ENCODE measurements at places on chromosomes 11 and 22.

DNA sequence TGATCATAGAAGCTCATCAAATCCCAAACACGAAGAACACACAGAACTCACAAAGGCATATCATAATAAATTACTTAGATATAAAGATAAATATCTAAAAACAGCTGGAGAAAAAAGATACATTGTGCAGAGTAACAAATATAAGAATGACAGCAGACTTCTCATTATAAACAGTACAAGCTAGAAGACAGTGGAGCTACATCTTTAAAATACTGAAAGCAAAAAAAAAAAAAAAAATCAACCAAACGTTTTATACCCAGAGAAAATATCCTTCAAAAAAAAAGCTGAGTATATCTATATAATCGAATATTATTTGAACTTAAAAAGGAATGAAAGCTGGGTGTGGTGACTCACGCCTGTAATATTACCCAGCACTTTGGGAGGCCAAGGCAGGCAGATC lies 90.0 kb downstream of the SBF2 start:
- DNase-seq, result no peak

GRCh38 chr11:123362186-123362585 lies 67.9 kb upstream of the GRAMD1B start:
- DNase-seq, result no peak

GRCh38 chr11:86395061-86395551 lies 20.4 kb downstream of the CCDC81 start:
- no peak for DNase-seq

GRCh38 chr11:104772806-104773241 lies 125.4 kb downstream of the CASP12 start:
- DNase-seq, result no peak

- DNase-seq, result no peak
Measured at GRCh38 chr11:33391893-33392251, 134.7 kb downstream of the HIPK3 start.

DNA sequence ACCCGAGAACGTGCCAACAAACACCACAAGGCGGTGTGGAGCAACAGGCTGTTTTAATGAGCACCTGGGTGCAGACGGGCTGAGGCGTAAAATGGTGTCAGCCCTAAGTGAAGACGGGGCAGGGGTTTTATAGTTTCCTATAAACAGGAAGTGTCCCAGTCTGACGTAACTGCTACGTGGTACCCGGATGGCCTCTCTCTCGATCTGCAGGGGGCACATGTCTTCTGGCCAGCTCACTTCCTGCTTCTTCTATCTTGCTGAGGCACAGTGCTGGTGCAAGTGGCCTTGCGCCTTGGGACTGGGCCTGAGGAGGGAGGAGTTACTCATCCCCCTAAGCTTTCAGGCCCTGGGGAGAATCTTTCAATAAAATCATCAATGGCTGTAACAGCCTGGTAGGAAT lies 20.9 kb downstream of the OOSP3 start:
- no peak for DNase-seq

GRCh38 chr11:12990162-12990480 lies 19.0 kb upstream of the RASSF10 start:
- DNase-seq, result no peak

DNA sequence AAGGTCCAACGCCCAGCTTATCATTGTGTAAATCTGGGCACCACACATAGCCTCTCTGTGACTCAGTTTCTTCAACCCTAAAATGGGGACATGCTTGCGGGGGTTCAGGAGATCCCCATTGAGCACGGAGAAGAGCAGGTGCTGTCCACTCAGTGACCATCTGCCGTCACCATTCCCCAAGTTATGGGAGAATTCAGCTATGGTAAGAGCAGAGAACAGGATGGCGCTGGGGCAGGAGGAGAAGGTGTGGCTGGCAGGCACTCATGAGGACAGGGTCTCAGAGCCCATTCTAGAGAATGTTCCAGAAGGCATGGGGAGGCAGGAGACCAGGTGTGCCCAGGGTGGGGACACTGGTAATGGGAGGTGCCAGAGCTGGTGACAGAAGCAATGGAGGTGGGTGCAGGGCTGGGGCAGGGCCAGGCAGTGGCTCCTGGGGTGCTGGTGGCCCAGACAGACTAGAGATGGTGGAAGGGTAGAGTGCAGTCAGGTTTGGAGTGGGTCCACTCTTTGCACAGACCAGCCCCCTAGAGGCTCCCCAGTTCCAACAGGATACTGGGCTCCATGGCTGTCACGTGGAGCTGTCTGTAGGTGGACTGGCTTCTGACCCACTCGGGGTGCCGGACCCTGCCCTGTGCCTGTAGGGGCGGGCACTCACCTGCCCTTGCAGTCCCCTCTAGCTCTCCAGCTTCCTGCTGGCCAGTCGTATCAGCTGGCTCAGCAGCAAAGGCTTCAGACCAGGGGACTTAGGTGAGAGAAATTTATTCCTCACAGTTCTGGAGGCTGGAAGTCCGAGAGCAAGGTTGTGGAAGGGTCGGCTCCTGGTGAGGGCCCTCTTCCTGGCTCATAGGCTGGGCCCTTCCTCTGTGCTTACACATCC lies 84.7 kb downstream of the CDKN1C start:
- no peak for DNase-seq

- no peak for DNase-seq
Measured at GRCh38 chr22:19515654-19516377, 8.4 kb downstream of the CLDN5 start.

GRCh38 chr22:20238536-20238900 lies 29.6 kb downstream of the RTN4R start:
- peak; percentile 36 for DNase-seq

DNA sequence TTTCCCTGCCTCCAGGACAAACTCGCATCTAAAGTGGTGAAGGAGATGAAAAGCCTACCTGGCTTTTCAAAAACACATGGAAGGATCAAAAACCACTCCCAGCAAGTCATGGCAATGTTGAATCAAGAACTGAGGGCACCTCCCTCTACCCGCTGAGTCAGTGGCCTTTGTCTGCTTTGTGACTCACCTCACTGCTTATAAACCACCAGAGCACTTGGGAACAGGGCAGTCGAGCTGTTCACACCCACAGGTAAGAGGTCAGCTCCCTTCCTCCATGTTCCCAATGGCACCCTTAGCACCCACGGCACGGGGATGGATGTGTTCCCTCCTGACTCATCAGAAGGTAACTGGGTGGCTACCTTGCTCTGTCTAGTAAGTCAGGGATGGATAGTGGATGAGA lies 21.7 kb downstream of the TENM4 start:
- DNase-seq, result no peak

DNA sequence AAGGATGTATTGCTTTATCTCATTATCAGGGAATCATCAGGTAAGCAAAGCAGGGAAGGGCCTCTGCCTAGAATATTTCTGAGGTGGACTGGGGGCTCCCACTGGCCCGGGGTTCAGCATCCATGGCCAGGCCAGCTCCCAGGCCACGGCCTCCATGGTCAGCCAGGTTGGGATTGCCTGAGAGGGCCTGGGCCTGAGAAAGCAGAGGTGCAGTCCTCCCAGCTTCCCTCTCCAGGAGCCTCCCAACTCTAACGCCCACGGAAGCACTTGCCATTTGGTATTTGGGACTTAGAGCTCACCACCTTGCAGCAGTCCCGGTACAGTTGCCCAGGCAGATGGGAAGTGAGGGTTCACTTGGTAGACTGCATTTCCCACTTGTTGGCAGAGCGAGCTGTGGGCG lies 12.7 kb downstream of the DGAT2 start:
- DNase-seq, result no peak

DNA sequence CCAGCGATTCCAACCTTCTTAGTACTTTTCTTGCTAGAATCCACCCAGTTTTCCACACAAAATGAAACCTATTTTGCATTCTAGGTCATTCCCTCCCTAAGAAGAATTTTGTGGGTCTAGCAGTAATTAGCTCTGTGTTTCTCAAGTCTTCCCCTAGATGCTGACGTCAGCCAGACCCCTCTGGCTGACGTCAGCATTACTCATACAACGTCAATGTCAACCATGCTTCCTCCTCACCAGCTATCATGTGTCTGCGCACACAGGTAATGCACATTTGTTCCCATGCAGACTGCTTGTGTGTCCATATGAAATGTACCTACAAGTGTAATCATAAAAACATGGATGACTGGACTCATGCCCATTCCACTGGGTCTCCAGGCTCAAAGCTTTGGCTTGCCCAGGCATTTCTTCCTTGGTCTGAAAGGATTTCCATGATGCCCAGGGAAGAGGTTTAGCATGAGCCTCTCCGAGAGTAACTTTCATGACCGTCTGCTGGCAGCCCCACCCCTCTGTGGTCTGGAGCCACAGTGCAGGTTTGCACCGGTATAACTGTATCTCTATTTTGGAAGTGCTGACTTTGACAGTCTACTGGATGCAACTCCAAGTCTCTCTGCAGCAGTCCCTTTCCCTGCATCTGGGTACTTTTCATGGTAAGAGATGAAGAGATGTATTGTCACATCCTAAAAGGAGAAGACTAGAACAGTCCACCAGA lies 58.6 kb downstream of the DSCAML1 start:
- no peak for DNase-seq

- no peak for DNase-seq
Measured at GRCh38 chr11:67421430-67422031, 6.1 kb downstream of the CARNS1 start.

DNA sequence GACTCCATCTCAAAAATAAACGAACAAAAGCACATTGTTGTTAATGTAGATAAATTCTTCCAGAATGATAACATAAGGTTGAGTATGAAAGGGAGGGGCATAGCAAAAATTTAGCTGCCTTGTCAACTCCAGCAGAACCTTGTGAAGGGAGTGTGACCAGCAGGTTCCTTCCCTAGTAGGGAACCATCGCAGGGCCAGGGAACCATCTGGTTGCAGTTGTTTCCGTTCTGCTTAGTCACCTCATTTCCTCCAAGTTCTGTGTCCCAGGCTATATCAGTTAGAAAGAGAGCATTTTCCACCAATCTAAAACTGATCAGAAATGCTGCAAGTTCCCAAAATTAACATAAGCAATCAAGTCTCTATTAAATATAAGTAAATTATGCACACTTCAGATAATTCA lies 126.7 kb upstream of the BLID start:
- no peak for DNase-seq

GRCh38 chr11:94243571-94244515 lies 60.5 kb upstream of the IZUMO1R start:
- no peak for DNase-seq

DNA sequence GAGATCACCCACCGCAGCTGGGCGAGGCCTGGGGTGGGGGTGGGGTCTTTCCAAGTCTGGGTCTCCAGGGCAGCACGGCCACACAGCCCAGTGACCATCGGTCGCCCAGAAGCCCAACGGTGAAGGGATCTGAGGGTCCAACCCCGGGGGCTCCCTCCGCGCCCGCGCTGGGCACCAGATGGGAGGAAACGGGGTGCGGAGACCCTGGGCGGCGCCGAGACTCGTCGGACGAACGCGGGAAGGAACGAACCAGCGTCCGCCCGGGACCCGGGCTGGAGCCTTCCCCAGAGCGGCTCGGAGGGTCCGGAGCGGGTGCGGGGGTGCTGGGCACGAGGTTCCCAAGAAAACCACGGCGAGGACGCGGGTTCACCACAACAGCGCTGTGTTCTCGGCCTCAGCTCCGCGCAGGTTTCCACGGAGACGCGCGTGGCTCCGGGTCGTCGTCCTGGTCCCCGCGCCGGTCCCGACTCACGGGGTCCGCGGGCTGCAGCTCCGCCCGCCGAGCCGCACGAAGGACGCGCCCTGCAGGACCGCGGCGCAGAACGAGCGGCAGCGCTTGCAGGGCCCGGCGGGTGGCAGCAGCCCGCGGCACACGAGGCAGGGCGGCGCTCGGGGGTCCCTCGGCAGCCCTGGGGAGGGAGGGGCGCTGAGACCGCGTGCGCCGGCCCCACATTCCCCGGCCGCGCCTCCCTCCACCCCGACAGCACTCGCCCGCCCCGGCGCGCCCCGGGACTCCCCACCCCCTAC lies 2.3 kb upstream of the IL17REL start:
- no peak for DNase-seq

DNA sequence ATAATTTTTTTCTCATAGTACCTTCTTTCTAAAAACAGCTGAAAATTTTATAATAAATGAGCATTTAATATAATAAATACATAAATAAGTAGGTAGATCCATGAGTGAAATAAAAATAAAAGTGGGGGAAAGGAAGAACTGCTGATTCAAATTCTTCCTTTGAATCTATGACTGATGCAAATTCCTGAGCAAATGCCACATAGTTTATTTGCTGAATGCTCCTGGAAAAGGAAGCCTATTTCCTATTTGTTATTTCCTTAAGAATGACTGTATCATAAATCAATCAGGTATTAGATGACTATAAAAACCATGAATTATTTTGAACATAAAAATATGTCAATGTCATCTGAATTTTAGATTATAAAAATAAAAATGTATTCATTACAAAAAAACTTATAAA lies 16.6 kb downstream of the BTBD10 start:
- DNase-seq, result no peak

- DNase-seq, result no peak
Measured at GRCh38 chr11:122494221-122494620, 161.3 kb upstream of the UBASH3B start.

DNA sequence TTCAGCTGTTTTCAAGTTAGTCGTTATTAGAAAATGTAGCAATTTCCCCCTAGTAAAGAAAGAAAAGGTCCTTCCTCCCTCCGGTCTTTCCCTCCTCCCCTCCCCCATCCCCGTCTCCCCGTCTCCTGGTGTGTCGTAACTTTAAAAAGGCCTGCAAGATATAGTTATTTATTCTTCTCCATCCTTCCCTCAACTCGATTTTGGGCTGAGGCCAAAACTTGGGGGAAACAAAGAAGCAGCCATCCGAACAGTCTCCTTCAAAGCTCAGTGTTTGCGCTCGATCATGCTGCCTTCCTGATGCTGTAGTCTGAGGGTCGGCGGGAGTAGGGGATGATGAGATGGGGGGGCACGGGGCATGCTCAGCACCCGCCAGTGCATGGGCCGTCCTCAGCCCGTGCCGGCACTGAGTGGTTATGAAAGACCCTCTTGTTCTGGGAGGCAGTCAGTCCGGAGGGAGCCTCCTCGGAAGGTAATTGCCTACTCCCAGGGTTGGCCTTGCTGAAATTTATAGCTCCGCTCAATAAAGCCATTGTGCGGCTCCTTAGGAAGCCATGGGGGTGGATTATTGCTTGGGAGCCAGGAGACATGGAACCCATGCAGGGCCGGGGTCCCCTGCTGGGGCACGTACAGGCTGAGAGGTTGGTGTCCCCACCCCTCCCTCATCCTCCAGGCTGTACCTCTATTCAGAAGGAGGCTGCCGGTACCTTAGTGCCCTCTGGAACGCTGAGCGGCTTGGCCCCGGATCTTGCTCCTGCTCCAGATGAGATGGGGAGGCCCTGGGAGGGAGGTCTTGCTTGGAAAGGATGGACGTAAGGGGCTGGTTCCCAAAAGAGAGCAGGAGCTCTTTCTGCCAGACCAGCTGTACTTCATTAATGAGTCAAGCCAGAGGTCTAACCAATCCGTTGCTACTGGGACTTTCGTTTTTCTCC lies 212.7 kb upstream of the CADM1 start:
- DNase-seq, result no peak

- DNase-seq, result no peak
Measured at GRCh38 chr11:117969160-117969991, 16.8 kb upstream of the IL10RA start.

DNA sequence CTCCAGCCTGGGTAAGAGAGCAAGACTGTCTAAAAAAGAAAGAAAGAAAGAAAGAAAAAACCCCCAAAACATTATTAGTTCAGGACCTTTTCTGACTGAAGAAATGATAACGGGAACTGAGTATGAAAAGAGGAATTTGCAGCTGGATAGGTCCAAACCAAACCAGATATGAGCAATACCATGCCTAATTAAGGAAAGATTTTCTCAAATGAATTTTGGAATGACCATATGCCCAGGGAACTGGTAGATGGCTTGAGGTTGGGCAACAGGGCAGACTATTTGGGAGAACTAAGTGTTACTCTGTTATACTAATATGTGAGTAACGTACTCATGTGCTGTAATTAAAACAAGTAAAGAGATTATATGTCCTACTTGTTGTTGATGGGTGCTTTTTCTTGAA lies 186.1 kb downstream of the TMEM135 start:
- DNase-seq, result no peak

Data from activated CD8-positive, alpha-beta memory T cell treated with anti-CD3 and anti-CD28 coated beads for 1 hour (primary cell).